ENCODE measurements at places on chromosomes 7 and 10. TPM values are rescaled to one million over a fixed set of nuclear protein-coding genes. Genes with fewer than 3 reads are reported as not detected.

DNA sequence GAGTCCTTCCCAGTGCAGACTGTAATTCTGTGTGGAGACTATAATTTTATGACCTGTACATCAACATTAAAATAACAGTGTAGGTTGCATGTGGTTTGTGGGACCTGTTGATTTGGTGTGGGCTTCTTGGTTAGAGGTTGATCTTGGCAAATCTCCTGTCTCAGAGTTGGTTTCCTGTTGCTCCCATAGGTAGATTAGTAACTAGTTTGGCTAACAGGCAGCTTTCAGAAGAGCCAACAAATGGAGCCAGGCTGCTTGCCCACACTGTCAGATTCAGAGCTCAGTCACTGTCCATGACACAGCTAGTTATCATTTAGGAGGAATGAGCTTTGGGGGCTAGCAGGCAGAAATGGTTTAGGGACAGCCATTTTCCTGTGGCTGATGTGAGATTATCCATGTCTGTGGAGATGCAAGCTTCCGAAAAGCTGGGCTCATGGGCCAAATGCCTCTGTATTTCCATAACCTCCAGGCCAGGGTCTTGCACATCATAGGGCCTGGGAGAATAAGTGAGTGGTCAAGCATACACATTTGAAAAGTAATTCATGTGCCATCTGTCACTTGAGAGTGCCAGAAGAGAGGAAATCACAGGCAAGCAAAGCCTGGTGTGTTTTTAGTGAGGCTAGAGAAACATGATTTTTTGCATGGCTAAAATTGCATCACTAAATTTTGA, 33.4 kb downstream of the CCM2 start:
- DNase-seq: no peak
- H3K36me3 ChIP-seq: peaks cover 8% of the 10 kb centered on the region
- no peak overlapping the region for H3K4me3 ChIP-seq
- H3K4me1 ChIP-seq: peaks cover 35% of the 10 kb centered on the region

- no peak for DNase-seq
- no peak overlapping the region for H3K27ac ChIP-seq
- no peaks in the 10 kb centered on the region for H3K36me3 ChIP-seq
These were observed 39.5 kb downstream of the IL2RA start for GRCh38 chr10:6022660-6023059.

- H3K4me3 ChIP-seq: no peak overlapping the region
- no peaks in the 10 kb centered on the region for H3K36me3 ChIP-seq
- H3K27me3 ChIP-seq: no peaks in the 10 kb centered on the region
- no peak for DNase-seq
These were observed 86.1 kb upstream of the RNF32 start for GRCh38 chr7:156554488-156554887.

Gene NUTM2D
- polyA plus RNA-seq: not detected

DNA sequence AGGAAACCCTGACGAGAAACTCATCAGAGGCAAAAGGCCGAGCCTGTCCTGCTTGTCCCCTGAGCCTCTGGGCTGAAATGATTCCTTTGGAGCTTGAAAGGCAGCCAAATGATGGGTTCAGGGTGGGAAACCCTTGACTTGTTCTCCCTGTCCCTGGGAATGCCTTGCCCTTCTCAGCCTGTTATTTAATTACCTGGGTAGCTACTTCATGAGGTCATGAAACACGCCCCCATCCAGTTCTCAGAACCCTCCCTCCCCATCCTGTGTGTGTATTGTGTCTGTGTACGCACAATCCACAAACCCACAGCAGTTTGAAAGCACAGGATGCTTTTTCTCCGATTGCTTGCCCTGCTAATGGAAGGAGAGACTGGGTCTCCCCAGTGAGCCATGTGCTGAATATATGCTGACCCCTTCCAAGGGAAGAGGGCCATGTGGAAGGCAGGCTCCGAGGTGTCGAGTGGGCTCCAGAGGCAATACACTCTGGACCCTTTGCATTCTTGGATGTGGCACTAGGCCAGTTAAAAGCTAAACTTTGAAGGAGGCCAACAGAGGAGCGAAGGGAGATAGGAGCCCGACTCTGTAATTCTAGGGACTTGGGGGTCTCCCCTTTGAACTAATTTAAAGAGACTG, 10.6 kb downstream of the DUSP5 start:
- H3K4me3 ChIP-seq: no peak overlapping the region
- H3K36me3 ChIP-seq: no peaks in the 10 kb centered on the region
- peaks cover 36% of the 10 kb centered on the region for H3K4me1 ChIP-seq
- H3K27ac ChIP-seq: no peak overlapping the region
- no peak for DNase-seq
- H3K27me3 ChIP-seq: no peaks in the 10 kb centered on the region

GRCh38 chr10:114347791-114348190, 56.5 kb downstream of the AFAP1L2 start:
- no peaks in the 10 kb centered on the region for H3K36me3 ChIP-seq
- DNase-seq: no peak
- H3K4me3 ChIP-seq: no peak overlapping the region

GRCh38 chr10:55091691-55092328, 290.8 kb upstream of the PCDH15 start:
- no peaks in the 10 kb centered on the region for H3K27me3 ChIP-seq
- no peaks in the 10 kb centered on the region for H3K4me1 ChIP-seq
- H3K36me3 ChIP-seq: no peaks in the 10 kb centered on the region
- H3K27ac ChIP-seq: no peak overlapping the region

- no peaks in the 10 kb centered on the region for H3K4me1 ChIP-seq
- H3K4me3 ChIP-seq: no peak overlapping the region
- no peak for DNase-seq
- H3K27me3 ChIP-seq: no peaks in the 10 kb centered on the region
- H3K27ac ChIP-seq: no peak overlapping the region
These were observed 55.2 kb upstream of the WNT16 start for GRCh38 chr7:121273467-121274167.

DNA sequence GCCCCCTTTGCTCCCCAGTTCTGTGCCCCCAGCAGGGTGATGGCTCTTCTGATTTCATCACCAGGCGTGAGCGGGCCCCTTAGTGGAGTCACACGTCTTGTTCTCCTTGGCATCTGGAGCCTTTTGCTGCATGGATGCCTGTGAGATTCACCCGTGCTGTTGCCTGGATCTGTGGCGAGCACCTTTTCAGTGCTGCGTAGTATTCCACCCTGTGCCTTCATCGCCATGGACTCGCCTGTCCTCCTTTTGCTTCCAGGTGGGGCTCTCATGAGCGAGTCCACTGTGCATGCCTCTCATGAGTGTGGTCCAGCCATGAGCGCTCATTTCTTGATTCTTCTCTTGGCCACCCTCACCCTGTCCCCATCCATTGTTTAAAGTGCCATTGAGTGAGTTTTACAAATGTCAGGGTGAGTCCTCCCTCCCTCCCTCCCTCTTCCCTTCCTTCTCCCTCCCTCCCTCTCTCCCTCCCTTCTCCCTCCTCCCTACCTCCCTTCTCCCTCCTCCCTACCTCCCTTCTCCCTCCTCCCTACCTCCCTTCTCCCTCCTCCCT, 44.0 kb downstream of the UNCX start:
- H3K36me3 ChIP-seq: no peaks in the 10 kb centered on the region
- no peaks in the 10 kb centered on the region for H3K27me3 ChIP-seq
- H3K27ac ChIP-seq: no peak overlapping the region
- DNase-seq: no peak
- no peaks in the 10 kb centered on the region for H3K4me1 ChIP-seq
- no peak overlapping the region for H3K4me3 ChIP-seq

DNA sequence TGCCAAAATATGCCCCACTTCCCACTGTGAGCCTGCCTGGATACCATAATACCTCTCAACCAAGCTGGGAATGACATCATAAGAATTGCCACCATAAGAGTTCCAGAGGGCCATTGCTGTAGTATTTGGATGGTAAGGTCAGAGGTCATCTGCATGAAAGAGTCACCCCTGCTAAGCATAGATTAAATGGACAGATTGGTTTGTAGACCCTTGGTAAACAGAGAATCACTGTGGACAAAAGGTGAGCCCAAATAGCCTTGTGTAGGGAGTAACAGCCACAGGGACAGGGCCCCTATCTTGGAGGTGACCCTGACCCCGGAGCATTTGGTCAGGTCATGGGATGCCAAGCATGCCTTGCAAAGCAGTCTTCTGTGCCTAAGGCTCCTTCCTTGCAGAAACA, 129.7 kb downstream of the GPAM start:
- H3K27ac ChIP-seq: no peak overlapping the region
- no peaks in the 10 kb centered on the region for H3K4me1 ChIP-seq
- H3K36me3 ChIP-seq: no peaks in the 10 kb centered on the region
- H3K4me3 ChIP-seq: no peak overlapping the region
- no peaks in the 10 kb centered on the region for H3K27me3 ChIP-seq

DNA sequence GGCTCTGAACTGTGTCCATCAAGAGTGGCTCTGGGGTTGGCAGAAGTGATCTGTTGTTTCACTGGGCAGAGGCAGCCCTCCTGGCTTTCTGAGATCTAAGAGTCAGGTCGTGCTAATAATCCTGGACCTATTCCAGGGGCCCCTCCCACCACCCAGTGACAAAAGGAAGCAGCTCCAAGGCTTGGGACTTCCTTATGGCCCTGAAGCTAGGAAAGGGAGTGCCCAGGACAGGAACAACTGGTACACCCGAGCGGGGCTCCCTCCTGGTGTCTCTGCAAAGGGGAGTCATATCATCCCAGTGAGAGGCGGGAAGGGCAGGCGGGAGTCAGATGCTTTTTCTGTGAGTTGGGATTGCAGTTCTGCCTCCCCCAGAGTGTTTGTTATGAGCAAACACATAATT, 32.3 kb downstream of the RPS24 start:
- H3K36me3 ChIP-seq: no peaks in the 10 kb centered on the region
- DNase-seq: no peak
- no peaks in the 10 kb centered on the region for H3K4me1 ChIP-seq
- H3K27me3 ChIP-seq: no peaks in the 10 kb centered on the region

Gene RGR
- not detected for polyA plus RNA-seq

DNA sequence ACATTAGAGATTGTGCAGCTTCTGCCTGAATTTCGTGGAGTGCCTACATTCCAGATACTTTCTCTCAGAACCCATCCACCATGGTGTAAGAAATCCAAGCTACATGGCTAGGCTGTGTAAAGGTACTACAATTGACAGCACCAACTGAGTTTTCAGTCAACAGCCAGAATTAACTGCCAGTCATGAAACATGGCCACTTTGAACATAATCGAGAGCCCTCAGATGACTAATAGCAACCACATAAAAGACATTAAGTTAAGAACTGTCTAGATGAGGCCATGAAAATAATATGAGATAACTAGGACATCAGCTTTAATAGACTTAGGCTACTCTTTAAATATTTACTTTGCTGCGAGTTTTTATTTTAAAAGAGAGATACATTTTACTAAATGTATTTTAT, 1106.8 kb upstream of the LRRTM3 start:
- H3K4me1 ChIP-seq: no peaks in the 10 kb centered on the region
- no peak overlapping the region for H3K27ac ChIP-seq
- no peaks in the 10 kb centered on the region for H3K36me3 ChIP-seq
- H3K27me3 ChIP-seq: no peaks in the 10 kb centered on the region
- no peak for DNase-seq

Gene PSMG3
- 34.5 TPM for polyA plus RNA-seq

Gene SFRP5
- polyA plus RNA-seq: not detected

Gene GRID1
- polyA plus RNA-seq: not detected

- peaks cover 3% of the 10 kb centered on the region for H3K36me3 ChIP-seq
- H3K27ac ChIP-seq: no peak overlapping the region
- no peaks in the 10 kb centered on the region for H3K27me3 ChIP-seq
- no peak for DNase-seq
These were observed 7.3 kb upstream of the ADAP1 start for GRCh38 chr7:961546-962400.

GRCh38 chr7:26863518-26864308, 677 bp downstream of the SKAP2 start:
- DNase-seq: peak; percentile 76
- H3K4me1 ChIP-seq: peaks cover 7% of the 10 kb centered on the region
- peak overlapping the region; percentile 91 for H3K27ac ChIP-seq
- H3K27me3 ChIP-seq: no peaks in the 10 kb centered on the region
- H3K36me3 ChIP-seq: no peaks in the 10 kb centered on the region

DNA sequence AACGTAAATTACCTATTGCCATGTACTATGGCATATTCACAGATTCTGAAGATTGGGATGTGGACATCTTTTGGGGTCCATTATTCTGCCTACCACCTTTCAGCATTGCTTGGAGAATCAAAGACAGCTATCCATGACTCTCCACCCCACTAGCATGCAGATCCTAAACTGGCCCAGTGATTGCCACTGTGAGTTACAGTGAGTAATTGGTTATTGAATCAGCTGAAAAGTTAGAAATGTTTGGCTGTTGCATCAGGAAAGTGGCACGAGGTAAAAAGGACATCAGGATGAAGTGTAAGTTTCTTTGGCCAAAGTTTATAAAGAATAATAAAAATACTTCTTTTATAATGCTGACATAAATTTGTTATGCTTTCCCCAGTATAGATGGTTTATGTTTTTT, 148.2 kb upstream of the ETV1 start:
- H3K4me3 ChIP-seq: no peak overlapping the region
- no peaks in the 10 kb centered on the region for H3K4me1 ChIP-seq
- no peak overlapping the region for H3K27ac ChIP-seq
- no peak for DNase-seq
- no peaks in the 10 kb centered on the region for H3K27me3 ChIP-seq

Gene GPR26
- polyA plus RNA-seq: not detected

GRCh38 chr10:113177156-113177935, 227.3 kb downstream of the TCF7L2 start:
- no peak overlapping the region for H3K4me3 ChIP-seq
- no peaks in the 10 kb centered on the region for H3K27me3 ChIP-seq
- DNase-seq: no peak
- H3K27ac ChIP-seq: no peak overlapping the region
- H3K36me3 ChIP-seq: no peaks in the 10 kb centered on the region
- H3K4me1 ChIP-seq: peaks cover 38% of the 10 kb centered on the region

- DNase-seq: no peak
- no peak overlapping the region for H3K4me3 ChIP-seq
- no peaks in the 10 kb centered on the region for H3K36me3 ChIP-seq
- no peaks in the 10 kb centered on the region for H3K4me1 ChIP-seq
- no peaks in the 10 kb centered on the region for H3K27me3 ChIP-seq
These were observed 46.6 kb downstream of the VSTM4 start for GRCh38 chr10:49068672-49069217.

DNA sequence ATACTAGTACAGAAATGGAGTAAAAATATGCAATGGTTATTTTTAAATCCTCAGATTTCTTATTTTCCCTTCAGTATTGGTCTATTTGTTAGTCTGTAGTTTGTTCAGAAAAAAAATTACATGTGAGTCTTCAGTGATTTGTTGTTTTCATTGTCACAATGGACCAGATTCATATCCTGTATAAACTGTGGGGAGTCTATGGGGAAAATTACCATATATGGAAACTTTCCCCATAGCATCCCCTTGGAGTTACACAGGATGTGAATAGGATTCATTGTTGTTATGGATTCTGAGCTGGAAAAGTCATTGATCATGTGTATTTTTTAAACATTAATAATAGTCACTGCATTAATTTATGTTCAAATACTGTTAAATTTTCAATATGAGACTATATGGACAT, 72.6 kb downstream of the ST7 start:
- DNase-seq: no peak
- H3K27ac ChIP-seq: no peak overlapping the region
- H3K36me3 ChIP-seq: no peaks in the 10 kb centered on the region
- H3K27me3 ChIP-seq: no peaks in the 10 kb centered on the region
- H3K4me1 ChIP-seq: no peaks in the 10 kb centered on the region
- H3K4me3 ChIP-seq: no peak overlapping the region

Data from CD14-positive monocyte (primary cell).